Left ventricle myocardium inferior (tissue), 1 donor: ENCODE measurements at places on chromosomes 6 and 20. TPM values are rescaled to one million over a fixed set of nuclear protein-coding genes. Genes with fewer than 3 reads are reported as not detected.

The INSM1 gene
- total RNA-seq, result not detected

The MYH7B gene
- 253 TPM for total RNA-seq

The SLC22A16 gene
- not detected for total RNA-seq

GRCh38 chr6:46821458-46821881 lies 28.3 kb downstream of the MEP1A start:
- H3K4me3 ChIP-seq, result no peak overlapping the region
- H3K27me3 ChIP-seq, result peaks cover 8% of the 10 kb centered on the region
- H3K36me3 ChIP-seq, result no peaks in the 10 kb centered on the region

DNA sequence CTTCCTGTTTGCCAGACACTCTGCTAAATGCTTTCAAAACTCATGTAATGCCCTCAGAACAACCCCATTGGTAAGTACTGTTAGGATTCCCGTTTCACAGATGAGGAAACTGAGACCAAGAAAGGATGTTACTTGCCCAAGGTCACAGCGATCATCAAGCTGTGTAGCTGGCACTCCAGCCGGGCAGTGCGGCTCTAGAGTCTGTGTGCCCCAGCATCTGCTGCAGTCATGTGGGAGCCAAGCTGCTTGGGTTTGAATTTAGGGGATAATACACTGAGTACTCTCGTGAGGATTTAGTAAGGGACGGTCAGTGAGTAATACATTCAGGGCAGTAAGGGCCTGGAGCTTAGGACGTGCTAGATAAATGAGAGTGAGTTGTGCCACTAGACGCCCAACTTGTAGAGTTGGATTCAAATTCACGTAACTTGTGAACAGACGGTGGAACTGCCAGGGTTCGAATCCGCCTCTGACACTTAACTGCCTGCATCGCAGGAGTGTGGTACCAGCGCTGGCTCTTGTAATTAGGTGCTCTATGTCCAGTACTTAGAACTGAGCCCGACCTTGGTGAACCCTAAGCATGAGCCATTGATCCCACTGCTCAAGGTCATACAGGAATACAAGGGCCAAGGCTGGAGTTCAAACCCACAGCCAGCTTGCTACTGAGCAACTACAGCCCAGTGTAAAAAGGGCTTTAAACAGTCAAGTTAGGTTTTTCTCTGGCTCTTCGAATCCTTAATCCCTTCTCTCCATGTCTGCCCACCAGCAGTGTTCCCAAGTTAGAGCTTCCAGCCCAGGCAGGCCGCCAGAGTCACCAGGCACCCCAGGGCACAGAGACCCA lies 70.2 kb downstream of the EYA2 start:
- peaks cover 43% of the 10 kb centered on the region for H3K27me3 ChIP-seq
- H3K4me3 ChIP-seq, result no peak overlapping the region
- no peaks in the 10 kb centered on the region for H3K36me3 ChIP-seq
- H3K4me1 ChIP-seq, result no peaks in the 10 kb centered on the region
- no peak for DNase-seq
- H3K27ac ChIP-seq, result no peak overlapping the region

The RANBP9 gene
- 33.2 TPM for total RNA-seq
